ENCODE measurements at places on chromosomes 11 and 22. TPM values are rescaled to one million over a fixed set of nuclear protein-coding genes. Genes with fewer than 3 reads are reported as not detected.

Gene POU2AF2
- total RNA-seq = not detected

Gene MMP12
- total RNA-seq = 0.97 TPM

Gene SCO2
- total RNA-seq = 3.2 TPM

Gene C11orf97
- not detected for total RNA-seq

Gene XNDC1N
- total RNA-seq = 10.4 TPM

Gene SLC5A4
- not detected for total RNA-seq

Gene SPI1
- not detected for total RNA-seq

Gene GLYAT
- total RNA-seq = not detected

Gene OR5B12
- total RNA-seq = not detected

Gene CARD10
- 17.4 TPM for total RNA-seq

Gene LRRN4CL
- 63.6 TPM for total RNA-seq

Gene OR56A1
- total RNA-seq = not detected
